Right ventricle myocardium inferior (tissue), 1 donor: ENCODE measurements at places on chromosomes 13 and 19. TPM values are rescaled to one million over a fixed set of nuclear protein-coding genes. Genes with fewer than 3 reads are reported as not detected.

The MYO9B gene
- 33.2 TPM for total RNA-seq

The FFAR2 gene
- total RNA-seq, result 0.32 TPM

The OR7C1 gene
- not detected for total RNA-seq

The ACER1 gene
- not detected for total RNA-seq

The ERCC1 gene
- total RNA-seq, result 166 TPM

The S1PR4 gene
- 1.2 TPM for total RNA-seq

The CGB5 gene
- not detected for total RNA-seq

The PRR36 gene
- total RNA-seq, result not detected

The ELAVL3 gene
- total RNA-seq, result 0.35 TPM

The SUGP1 gene
- 34.9 TPM for total RNA-seq

The USHBP1 gene
- total RNA-seq, result 7.6 TPM

The CYP2S1 gene
- 0.73 TPM for total RNA-seq

The CADM4 gene
- 9.7 TPM for total RNA-seq

The EID2 gene
- total RNA-seq, result 10.7 TPM

The DNAAF3 gene
- total RNA-seq, result 0.73 TPM

The PSG1 gene
- not detected for total RNA-seq

The SIGLECL1 gene
- not detected for total RNA-seq

The LIPE gene
- 67.7 TPM for total RNA-seq

The TEX26 gene
- not detected for total RNA-seq

The SBK3 gene
- 17.6 TPM for total RNA-seq

The SIGLEC8 gene
- 0.08 TPM for total RNA-seq

The TEKTIP1 gene
- total RNA-seq, result not detected

The SHD gene
- total RNA-seq, result not detected

The MZT1 gene
- 6.6 TPM for total RNA-seq

The MEIS3 gene
- total RNA-seq, result 3.8 TPM

The KLC3 gene
- not detected for total RNA-seq

The NCLN gene
- 23.7 TPM for total RNA-seq

The TMEM221 gene
- total RNA-seq, result not detected

The ZNF99 gene
- total RNA-seq, result 0.08 TPM

The PRTN3 gene
- total RNA-seq, result not detected

The RYR1 gene
- 0.81 TPM for total RNA-seq

The SLC25A41 gene
- 0.16 TPM for total RNA-seq

The C19orf85 gene
- not detected for total RNA-seq

The ZNF728 gene
- 2.8 TPM for total RNA-seq

The UBE2M gene
- total RNA-seq, result 130 TPM

The ZNF730 gene
- 0.11 TPM for total RNA-seq

The PTGIR gene
- total RNA-seq, result 3.8 TPM

The ZNF546 gene
- 5.1 TPM for total RNA-seq

The ZNF626 gene
- total RNA-seq, result 7.5 TPM

The THSD1 gene
- total RNA-seq, result 4.6 TPM

The RAB3A gene
- total RNA-seq, result 25.4 TPM

The B3GNT8 gene
- 8.3 TPM for total RNA-seq

The PSG4 gene
- not detected for total RNA-seq

The ZNF493 gene
- 11.1 TPM for total RNA-seq

The ZNF723 gene
- not detected for total RNA-seq

The SYT3 gene
- total RNA-seq, result 0.27 TPM

The EVI5L gene
- 21.5 TPM for total RNA-seq

The TNNI3 gene
- total RNA-seq, result 4,708 TPM

The CBY2 gene
- not detected for total RNA-seq

The GRK1 gene
- total RNA-seq, result 0.11 TPM

The HCST gene
- 6.3 TPM for total RNA-seq

The SRRM5 gene
- total RNA-seq, result 0.16 TPM

The RGS9BP gene
- total RNA-seq, result 12.5 TPM

The DOCK6 gene
- total RNA-seq, result 35.1 TPM
